ENCODE measurements at places on chromosomes 4 and X. TPM values are rescaled to one million over a fixed set of nuclear protein-coding genes. Genes with fewer than 3 reads are reported as not detected.

The GABRE gene
- polyA plus RNA-seq: 13.4 TPM

GRCh38 chr4:24181005-24181404, 291.2 kb upstream of the PPARGC1A start:
- no peak for DNase-seq
- no peak overlapping the region for H3K27ac ChIP-seq
- no peaks in the 10 kb centered on the region for H3K4me1 ChIP-seq
- H3K27me3 ChIP-seq: no peaks in the 10 kb centered on the region

GRCh38 chr4:184388106-184388505, 86.2 kb downstream of the IRF2 start:
- DNase-seq: no peak
- peaks cover 41% of the 10 kb centered on the region for H3K4me1 ChIP-seq
- H3K27ac ChIP-seq: no peak overlapping the region

GRCh38 chr4:68997040-68997439, 45.4 kb upstream of the UGT2A3 start:
- no peak for DNase-seq
- H3K27ac ChIP-seq: no peak overlapping the region
- H3K4me1 ChIP-seq: no peaks in the 10 kb centered on the region
- no peak overlapping the region for H3K4me3 ChIP-seq
- H3K36me3 ChIP-seq: no peaks in the 10 kb centered on the region

DNA sequence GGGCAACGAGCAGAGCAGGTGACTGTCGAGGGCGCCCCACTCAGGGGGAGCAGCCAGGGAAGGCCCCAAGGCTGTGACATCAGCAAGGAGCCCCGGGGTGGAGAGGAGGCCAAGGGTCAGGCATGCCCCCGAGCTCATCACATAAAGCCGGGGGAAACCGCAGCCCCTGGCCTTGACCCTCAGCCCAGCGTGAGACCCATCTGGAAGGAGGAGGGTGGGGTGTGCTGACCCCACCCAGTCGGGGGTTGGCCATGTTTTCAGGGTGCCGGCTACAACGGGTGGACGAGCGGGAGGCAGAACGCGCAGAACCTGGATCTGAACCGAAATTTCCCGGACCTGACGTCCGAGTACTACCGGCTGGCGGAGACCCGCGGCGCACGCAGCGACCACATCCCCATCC, 13.9 kb downstream of the CPZ start:
- no peaks in the 10 kb centered on the region for H3K4me1 ChIP-seq
- no peak for DNase-seq
- peaks cover 9% of the 10 kb centered on the region for H3K27me3 ChIP-seq
- H3K36me3 ChIP-seq: no peaks in the 10 kb centered on the region
- no peak overlapping the region for H3K4me3 ChIP-seq

Data from thymus (tissue), 14 donors.